AG20443 (cell line): ENCODE measurements at places on chromosomes 12 and 14.

- DNase-seq = peak; percentile 50
Observed at GRCh38 chr14:22847661-22848341, 11.4 kb downstream of the MMP14 start.

- DNase-seq = no peak
Observed at GRCh38 chr12:74021937-74022336, 515.7 kb upstream of the ATXN7L3B start.

DNA sequence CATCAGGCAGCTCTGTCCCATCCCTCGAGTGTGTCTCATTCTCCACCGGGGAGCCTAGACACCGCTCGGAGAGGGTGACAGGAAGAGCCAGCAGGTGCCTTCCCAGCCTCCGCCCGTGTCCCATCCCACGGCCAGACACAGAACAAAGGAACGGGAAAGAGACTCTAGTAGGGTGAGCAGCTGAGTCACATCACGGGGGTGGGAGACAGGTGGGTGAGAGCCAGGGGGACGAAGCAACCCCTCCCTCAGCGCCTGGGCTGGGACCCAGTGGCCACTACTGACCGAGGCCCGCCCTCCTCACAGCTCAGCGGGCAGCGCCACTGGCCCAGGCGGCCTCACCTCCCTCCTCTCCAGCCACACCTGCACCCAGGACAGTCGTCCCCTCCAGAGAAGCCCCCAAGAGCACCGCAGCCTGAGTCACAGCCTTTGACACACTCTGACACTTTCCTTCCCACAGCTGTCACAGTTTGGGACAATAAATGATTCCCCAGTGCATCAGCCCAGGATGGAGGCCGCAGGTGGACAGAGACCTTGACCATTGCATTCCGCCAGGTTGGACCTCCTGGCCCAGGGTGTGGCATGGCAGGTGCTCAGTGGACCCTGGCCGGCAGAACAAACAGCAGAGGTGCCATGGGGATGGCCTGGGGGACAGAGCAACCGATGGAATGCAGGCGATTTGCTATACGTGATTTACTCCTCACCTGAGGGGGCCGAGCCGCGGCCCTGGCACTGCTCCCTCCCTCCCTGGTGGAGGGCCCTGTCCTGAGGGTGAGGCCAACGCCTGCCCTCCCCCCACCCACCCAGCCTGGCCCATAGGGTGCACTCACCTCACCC, 45.4 kb upstream of the GALNT9 start:
- no peak for DNase-seq

DNA sequence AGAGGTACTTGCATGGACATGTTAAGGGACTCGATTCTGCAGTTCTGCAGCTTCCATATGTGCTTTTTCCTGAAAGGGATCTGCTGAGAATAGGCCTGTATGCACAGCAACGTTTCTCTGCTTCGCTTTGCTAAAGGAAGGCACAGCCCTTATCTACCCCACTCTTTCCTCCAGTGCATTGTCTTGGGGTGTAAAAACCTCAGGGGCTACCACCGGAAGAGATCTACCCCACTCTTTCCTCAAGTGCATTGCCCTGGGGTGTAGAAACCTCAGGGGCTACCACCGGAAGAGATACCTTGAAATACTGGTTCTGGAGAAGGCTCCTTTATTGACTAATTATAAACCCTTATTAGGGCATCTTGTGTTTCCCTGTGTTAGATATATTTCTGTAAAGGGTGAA, 52.9 kb downstream of the SEL1L start:
- DNase-seq = no peak

DNA sequence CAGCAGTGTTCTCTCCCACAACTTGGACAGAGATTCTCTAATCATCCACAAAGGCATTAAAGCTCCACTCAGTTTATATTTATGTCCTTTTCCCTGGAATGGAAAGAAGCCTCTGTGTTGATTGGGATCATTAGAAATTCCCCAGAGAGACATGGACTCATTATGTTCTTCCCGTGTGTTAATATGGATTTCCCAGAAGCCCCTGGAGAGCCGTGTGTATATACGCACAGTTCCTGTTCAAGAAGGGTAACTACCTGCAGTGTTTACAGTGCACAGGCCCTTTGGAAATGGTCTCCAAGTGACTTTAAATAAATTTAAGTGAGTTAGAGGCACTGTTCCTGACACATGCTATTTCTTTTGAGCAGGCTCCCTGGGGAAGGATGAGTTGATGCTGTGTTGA, 428.0 kb upstream of the TMTC1 start:
- no peak for DNase-seq

DNA sequence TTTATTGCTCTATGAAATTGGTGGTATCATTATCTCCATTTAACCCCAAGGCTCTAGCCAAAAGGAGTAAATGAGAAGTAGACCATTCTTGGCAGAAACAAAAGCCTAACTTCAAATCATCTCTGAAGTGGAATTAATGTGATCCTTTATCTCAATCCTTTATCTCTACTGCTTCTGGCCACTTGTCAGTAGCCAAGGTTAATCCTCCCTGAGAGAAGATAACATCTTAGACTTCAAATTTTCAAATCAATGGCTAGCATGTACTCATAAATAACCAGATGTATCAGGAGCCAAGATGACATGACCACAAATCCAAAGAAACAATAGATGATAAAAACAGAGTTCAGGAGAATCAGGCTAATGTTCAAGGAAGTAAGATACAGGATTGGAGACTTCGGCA, 123.1 kb upstream of the RASSF8 start:
- no peak for DNase-seq

DNA sequence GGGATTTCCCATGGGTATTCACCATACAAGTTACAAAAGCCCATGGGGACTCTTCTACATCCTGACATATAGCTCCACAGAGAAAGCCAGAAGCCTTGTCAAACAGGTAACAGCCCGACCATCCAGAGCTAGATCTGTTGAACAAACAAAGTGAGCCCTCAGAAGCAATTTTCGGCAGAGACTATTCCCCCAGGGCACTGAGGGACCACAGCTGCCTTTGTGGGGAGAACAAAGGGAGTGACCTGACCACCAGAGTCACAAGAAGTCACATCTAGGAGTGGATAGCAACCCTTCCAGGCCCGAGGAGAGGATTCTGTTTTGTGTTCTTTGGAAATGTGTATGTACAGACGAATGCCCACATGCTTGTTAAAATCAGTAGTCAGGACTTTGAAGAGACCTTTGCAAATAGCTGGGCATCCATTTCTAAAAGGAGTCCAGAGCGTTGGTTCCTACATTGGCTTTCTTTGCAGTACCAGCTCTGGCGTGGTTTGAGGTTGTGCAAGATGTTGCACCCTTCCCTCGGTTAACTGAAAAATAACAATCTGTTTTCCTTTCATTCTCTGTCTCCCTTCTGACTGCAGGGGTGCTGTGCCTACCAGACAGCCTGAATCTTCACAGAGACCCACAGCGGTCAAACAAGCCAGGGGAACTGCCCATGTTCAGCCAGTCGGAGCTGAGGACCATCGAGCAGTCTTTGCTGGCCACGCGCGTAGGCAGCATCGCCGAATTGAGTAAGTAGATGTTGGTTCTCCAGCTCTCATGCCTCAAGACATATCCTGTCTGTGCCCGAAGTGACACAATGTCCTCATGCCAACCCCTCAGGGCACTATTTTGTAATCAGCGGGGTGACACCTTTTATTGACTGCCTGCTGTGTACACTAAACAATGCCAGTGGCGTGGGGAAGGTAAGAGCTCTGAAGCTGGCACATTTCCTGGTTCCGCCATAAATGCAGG, 165.4 kb upstream of the PWP1 start:
- no peak for DNase-seq

DNA sequence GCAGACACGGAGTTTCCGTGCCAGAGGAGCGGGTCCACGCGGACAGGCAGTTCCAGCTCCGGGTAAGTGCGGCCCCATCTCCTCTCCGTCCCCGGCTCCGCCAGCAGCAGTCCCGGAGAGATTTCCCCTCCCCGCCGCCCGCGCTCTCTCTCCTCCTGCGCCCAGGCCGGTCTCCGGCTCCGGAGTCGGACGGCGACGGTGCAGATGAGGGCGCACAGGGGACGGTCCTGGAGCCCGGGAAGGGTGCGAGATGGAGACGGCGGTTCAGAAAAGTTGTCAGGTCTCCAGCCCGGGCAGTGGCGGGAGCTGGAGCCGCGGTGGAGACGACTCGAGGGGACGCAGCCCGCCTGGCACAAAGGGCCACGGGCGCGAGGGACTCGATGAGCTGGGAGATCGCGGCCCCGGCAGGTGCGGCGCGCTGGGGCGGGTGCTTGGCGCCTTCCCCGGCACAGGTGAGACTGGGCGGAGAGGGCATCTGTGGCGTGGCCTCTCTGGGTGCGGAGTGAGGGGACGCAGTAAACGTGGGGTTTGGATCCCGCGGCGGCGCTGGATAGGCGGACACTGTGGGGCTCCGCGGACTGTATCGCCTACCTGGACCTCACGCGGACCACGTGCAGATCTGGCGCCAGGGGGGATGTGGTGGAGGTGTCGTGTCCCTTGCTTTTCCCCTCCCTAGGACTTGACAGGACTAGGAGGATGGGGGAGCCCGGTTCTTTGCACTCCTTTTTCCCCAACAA, 1540.3 kb upstream of the TMEM132C start:
- DNase-seq = no peak

- DNase-seq = no peak
Observed at GRCh38 chr12:31813305-31813704, 84.5 kb upstream of the AMN1 start.

DNA sequence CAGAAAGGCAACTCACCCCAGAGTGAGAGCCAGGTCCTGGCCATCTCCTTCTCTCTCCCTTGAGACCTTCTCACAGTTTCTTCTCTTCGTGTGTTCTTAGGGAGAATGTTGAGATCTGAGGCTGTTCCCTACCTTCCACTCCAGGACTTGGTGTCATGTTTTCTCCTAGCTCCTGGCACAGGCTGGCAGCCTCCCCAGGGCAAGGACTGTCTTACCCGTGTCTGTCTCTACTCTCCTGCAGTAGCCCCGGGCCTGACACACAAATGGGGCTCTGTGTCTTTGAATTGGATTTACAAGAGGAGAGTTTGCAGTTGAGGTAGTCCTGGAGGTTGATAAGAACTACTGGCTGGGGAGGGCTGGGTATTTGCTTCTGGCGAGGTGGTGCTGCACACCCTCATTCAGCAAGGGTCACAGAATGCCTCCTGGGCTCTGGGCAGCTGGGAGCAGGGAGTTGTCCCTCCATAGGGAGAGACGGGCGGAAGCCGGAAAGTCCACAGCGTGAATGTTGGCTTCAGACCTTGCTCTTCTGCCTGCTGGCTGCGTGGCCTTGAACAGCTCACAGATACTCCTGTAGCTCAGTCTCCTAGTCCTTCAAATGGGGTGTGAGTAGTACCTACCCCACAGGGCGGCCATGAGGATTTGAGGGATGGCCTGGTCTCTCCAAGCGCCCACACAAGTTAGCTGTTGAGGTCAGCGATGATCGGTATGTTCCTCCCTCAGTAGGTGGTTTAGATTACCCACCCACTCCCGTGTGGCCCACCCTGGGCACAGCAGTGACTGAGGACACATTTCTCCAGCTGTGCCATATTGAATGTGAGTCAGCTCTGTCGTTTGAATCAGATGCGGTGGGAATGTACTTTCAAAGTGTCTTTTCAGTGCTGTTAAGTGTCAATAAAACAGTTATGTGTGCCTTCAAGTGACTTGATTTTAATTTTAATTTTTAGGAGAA, 10.2 kb downstream of the EP400 start:
- DNase-seq = no peak

GRCh38 chr12:3315201-3315661, 175.8 kb upstream of the PRMT8 start:
- no peak for DNase-seq

DNA sequence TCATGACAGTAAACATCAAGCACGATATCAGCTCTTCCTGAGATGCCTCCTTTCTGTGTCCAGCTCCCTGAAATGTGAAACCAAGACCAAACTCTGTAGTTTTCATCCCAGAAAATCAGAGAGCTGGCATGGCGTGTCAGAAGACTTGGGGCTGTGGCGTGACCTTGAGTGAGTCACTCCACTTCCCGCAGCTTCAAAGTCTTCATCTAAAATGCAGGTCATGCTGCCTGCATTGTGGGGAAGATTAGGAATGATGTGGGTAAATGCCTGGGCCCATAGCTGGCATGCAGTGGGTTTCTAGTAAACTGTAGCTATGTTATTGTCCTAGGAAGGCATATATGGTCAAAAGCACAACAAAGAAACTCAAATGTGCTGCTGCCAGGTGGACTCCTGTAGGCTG, 28.8 kb downstream of the OAS2 start:
- DNase-seq = peak; percentile 33

- no peak for DNase-seq
Observed at GRCh38 chr14:31320922-31321766, 99.2 kb downstream of the HEATR5A start.

DNA sequence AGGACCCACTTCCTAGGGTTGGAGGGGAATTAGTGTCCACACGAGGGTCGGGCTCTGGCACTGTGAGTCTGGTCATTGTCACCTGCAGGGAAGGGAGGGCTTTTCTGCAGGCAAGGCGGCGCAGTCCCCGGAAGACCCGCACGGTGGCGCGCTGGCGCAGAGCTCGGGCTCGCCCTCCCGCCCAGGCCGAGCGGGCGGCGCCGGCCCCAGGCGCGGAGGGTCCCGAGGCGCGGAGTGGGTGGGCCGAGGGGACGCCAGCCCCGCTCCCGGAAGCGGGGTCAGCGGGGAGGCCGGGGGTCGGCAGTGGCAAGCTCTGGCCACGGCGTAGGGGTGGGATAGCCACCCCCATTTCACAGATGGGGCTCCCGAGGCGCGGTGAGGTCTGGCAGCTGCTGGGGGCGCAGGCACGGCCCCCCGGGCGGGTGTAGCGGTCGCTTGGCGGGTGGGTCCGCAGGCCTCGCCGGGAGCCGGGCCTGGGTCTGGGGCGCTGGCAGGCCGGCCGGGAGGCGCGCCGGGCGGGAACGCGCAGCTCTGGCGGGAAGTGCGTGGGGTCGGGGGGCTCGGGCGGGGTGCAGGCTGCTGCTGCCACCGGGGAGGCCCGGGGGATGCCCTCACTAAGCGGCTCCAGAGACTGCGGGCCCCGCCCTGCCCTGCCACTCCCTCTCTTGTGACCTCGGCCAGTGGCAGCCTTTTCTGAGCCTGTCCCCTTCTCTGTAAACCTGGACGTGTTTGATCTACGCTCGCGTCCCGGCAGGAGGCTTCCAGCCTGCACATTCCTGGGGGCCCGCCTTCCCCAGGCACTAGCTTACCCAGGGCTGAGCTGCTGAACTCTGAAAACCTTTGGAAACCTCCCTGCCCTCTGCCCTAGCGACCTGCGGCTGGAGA, 46.1 kb downstream of the CYP46A1 start:
- peak; percentile 93 for DNase-seq

- peak; percentile 62 for DNase-seq
Observed at GRCh38 chr12:92075425-92075914, 70.2 kb downstream of the BTG1 start.

- peak; percentile 41 for DNase-seq
Observed at GRCh38 chr12:14239350-14239934, 126.0 kb upstream of the ATF7IP start.
